ENCODE measurements at places on chromosomes 5 and 9.
A peak's percentile ranks its signal among the peaks of the same experiment; 100 is the strongest.

- no peak for DNase-seq
These were observed 101.1 kb downstream of the TMEM174 start for GRCh38 chr5:73274121-73274520.

- no peak for DNase-seq
These were observed 111.8 kb upstream of the FCN2 start for GRCh38 chr9:134768709-134769351.

GRCh38 chr5:41748631-41749030 lies 121.6 kb downstream of the OXCT1 start:
- peak; percentile 6 for DNase-seq

DNA sequence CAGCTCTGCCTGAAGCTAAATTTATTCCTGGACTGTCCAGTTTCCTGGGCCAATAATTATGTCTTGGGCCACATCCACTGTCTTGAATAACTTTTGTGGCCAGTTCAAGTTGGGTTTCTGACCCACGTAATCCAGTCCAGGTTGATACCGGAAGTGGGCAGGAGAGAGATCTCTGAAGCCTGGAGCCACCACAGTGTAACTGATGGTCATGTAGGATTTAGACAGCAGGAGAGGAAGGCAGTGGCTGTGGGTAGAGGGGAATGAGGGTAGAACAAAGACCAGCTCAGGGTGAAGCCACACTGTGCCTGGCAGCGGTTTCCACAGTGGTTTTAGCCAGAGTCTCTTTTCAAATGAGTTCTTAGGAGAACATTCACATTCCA lies 30.2 kb downstream of the SH3PXD2B start:
- no peak for DNase-seq

DNA sequence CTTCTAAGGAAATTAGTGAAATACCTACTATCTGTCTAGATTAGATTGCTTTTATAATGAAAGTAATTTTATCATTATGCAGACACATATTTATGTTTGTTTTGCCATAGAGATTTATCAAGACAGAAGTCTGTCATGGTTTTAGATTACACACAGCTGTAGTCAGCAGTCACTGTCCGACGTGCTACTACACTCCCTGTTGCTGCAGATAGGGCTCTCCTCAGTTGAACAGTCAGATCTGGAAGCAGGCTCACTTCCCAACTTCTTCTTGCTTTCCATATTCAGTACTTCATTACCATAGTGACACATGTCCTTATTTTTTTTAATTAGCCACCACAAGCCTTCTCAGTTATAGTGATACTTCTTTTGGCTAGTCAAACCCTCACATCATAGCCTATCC lies 329.9 kb upstream of the ITGA1 start:
- no peak for DNase-seq

GRCh38 chr5:180690562-180690961 lies 41.2 kb upstream of the FLT4 start:
- no peak for DNase-seq

DNA sequence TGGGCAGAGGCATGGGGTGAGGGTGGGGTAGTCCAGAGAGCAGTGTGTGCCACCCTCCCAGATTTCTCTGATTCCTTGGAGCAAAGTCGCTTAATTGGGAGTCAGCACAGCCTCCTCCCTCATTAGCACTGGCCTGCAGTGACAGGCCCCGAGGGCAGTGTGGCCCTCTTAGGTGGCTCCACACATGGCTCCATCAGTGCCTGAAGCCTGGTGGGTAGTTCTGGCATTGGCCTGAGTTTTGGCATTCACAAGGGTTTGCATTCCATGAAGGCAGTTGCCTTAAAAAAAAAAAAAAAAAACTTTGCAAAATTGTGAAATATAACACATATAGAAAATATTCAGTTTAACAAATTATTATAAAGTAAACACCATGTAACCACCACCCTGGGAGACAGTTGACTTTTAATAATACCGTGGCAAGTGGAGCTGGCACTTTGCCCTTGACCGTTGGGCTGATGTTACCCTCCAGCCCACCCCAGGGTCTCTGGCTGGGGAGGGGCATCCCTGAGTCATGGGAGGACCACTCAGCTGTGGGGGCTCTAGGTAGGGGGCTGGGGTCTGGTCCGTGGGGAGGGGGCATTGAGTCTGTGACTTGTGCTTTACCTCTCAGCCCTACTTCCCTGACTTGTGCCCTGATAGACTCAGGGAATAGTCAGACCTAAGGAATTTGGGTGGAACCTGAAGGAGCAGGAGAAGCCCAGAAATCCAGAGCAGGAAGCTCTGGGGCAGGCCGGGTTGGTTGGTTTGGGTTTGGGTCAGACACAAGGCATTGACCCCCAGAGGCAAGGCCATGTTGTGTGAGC lies 51.3 kb upstream of the PITX1 start:
- no peak for DNase-seq

GRCh38 chr5:76326577-76327302 lies 76.3 kb upstream of the IQGAP2 start:
- no peak for DNase-seq

DNA sequence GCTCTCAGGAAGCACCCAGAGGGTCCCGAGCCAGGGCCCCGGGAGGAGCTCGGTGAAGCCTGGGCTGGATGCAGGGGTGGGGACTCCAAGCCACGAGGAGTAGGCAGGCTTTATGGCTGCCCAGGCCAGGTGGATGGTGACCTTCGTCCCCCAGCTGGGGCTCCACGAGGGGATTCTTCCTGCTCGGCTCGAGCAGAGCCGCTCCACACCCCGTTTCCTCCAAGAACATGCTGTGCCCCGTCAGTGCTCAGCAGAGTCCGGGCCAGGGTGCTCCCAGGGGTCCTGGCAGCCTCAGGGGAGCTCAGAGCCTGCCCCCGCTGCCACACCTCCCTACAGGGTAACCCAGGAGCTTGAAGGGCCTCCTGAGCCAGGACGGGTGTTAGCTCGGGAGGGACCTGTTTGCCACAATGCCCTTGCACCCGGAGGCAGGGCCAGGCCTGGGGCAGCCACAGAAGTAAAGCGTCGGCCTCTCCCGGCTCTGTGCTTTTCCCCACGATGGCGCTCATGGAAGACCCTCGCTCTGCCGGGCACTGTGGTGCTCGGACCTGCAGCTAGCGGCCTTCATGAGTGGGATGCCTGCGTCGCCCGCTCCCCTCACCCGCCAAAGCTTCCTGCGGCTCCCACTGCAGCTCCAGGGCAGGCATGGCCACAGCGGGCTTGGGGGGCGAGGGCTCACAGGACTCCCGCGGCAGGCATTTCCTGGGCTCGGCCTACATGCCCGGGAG lies 86.8 kb downstream of the KCNT1 start:
- no peak for DNase-seq

DNA sequence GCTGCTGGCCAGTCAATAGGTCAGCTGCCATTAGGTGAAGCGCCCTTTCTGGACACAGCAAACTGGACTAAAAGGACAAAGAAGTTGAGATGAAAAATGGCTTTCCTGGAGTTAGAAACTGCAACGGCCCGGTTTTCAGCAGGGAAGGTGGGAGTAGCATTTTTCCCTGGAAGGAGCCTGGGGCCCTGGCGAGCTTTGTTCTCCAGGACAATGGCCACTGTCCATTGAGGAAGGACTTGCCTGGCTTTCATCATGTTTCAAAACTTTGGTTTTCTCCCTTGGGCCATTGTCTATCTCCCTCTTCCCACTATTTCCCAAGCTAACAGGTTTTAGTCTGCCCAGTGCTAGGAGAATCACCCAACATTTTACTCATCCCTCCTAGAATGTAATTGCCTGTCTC lies 56.2 kb downstream of the MOCS2 start:
- no peak for DNase-seq

DNA sequence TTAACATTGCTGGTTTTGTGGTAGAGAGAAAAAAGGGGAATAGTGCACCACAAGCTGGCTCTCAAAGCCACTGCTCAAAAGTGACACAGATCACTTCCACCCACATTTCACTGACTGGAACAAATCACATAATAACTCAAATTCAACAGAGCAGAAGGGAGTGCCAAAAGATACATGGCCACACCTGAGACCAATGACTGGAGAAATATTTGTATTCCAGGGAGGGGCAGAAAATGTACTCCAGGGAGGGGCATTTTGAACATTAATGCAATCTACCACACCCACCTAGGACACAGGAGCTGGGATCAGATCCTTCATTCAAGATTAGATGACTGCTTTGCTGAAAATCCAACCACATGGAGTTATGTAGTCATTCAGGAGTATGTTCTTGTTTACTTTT lies 44.8 kb upstream of the ALDOB start:
- DNase-seq: no peak

- DNase-seq: no peak
These were observed 629.8 kb downstream of the EFNA5 start for GRCh38 chr5:107040907-107041306.

GRCh38 chr5:93596310-93596675 lies 13.3 kb downstream of the NR2F1 start:
- no peak for DNase-seq

DNA sequence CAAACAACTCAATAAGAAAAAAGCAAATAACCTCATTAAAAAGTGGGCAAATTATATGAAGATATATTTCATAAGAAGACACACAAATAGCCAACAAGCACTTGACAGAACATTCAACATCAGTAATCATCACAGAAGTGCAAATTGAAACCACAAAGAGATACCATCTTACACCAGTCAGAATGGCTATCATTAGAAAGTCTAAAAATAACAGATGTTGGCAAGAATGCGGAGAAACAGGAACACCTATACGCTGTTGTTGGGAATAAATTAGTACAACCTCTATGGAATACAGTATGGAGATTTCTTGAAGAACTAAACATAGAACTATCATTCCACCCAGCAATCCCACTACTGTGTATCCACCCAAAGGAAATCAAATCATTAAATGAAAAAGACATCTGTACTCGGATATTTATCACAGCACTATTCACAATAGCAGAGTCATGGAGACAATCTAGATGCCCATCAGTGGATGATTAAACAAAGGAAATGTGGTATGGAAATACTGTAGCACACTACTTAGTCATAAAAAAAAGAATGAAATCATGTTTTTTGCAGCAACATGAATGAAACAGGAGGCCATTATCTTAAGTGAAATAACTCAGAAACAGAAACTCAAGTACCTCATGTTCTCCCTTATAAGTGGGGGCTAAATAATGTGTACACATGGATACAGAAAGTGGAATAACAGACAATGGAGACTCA lies 106.8 kb upstream of the FST start:
- DNase-seq: no peak

DNA sequence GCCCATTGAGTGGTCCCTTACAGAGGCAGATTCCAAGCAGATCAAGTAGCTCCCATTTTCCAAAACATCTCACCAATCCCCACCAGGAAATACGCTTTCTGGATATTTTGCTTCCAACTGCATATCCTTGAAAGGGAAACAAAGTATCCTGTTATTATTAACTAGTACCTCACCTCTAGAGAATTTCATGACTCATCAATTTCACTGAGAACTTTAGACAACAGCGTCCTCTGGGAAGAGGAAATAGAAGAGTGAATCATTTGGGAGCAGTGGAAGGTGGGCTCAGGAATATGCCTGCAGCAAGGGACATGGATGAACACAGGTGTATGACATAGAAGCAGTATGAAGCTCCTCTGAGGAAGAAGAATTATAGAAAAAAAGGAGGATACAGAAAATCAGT lies 186.7 kb downstream of the MARCHF11 start:
- DNase-seq: no peak

GRCh38 chr9:7209016-7209715 lies 451.4 kb downstream of the KDM4C start:
- no peak for DNase-seq

DNA sequence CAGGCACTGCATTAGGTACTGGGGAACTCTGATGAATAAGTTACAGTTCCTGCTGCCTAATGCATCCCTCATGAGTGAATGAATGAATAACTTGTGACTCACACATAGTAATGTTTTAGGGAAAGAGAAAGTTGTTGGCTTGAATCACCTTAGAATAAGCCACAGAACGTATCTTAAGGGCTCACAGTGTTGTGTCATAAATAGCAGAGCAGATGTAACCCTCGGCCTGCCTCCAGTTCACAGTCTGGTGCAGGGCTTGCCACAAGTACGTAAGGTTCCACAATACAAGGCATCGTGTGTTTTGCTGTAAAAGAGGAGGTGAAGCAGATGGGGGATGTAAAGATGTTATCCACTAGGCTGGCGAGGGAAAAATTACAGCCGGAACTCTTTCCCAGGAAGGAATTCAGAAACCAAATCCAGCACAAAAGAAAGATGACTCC lies 218.7 kb downstream of the TRPM3 start:
- no peak for DNase-seq

DNA sequence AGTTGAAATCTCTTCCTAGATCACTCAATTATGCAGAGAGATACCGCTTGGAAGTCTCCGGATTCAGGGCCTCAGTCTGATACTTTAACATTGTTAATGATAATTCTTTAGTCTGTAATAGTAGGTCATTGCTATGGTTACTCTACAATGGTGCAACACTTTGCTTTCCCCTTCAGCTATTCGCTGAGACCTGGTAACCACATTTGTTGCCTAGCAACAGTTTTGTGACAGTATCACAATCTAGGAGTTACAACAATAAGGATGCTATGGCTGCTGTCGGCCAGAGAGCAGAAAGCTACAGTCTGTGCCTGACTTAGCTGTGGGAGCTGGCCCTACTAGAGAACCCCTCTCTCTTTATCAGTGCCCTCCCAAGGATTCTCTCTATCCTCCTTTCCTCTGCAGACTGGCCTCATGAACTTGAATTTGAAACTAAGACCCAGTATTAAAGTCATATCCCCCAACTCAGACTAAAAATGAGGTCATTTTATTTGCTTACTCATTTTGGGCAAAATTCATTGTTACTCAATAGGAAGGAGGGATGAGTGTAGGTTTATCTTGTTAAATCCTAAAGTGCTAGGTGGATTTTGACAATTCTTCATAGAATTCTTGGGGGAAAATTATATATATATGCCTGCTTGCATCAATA lies 39.3 kb downstream of the NR2F1 start:
- no peak for DNase-seq

DNA sequence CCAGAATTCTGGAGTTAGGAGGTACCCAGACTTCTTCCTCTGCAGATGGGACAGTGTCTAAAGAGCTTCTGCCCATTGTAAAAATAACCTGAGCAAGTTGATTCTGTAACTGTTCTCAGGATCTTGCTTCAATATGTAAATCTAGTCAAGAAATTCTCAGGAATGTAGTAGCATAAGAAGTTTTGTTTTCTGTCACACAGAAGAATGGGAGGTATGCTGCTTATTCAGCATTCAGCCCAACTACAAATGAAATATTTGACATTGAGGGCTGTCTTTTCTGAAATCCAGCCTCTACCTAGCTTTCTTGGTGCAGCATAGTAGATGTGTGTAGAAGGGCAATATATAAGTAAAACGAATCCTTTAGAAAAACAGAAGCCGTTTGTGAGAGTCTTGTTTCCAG lies 13.8 kb downstream of the MACIR start:
- DNase-seq: no peak
